ENCODE measurements at places on chromosomes 12 and 14. TPM values are rescaled to one million over a fixed set of nuclear protein-coding genes. Genes with fewer than 3 reads are reported as not detected.

The CD163 gene
- not detected for total RNA-seq

The PPFIA2 gene
- total RNA-seq = 8.3 TPM

The DLK1 gene
- 4.4 TPM for total RNA-seq

The PTHLH gene
- total RNA-seq = 0.56 TPM

The SYT10 gene
- total RNA-seq = 0.19 TPM

The MGST1 gene
- total RNA-seq = 303 TPM

The CBLN3 gene
- total RNA-seq = 1.0 TPM

The C12orf56 gene
- 0.51 TPM for total RNA-seq

The KRT3 gene
- not detected for total RNA-seq

The PMEL gene
- 36.9 TPM for total RNA-seq

The B4GALNT3 gene
- 2.6 TPM for total RNA-seq

The KIF21A gene
- total RNA-seq = 53.6 TPM

The ACTR10 gene
- total RNA-seq = 57.0 TPM

The P2RX7 gene
- total RNA-seq = 0.12 TPM

The CMTM5 gene
- total RNA-seq = 3.1 TPM

The DHRS2 gene
- not detected for total RNA-seq

The NID2 gene
- total RNA-seq = 42.5 TPM

The NOS1 gene
- 0.07 TPM for total RNA-seq

The CHGA gene
- 3.0 TPM for total RNA-seq

The CISTR gene
- total RNA-seq = not detected

The PKP2 gene
- total RNA-seq = 3.6 TPM

The PARP2 gene
- 50.7 TPM for total RNA-seq

The CLEC1B gene
- total RNA-seq = not detected

The PAPLN gene
- total RNA-seq = 2.7 TPM

The NEMP1 gene
- 49.6 TPM for total RNA-seq

The METTL25 gene
- total RNA-seq = 8.0 TPM

The SRRM4 gene
- total RNA-seq = 10.8 TPM

The PLEKHA5 gene
- 39.8 TPM for total RNA-seq

The DAAM1 gene
- total RNA-seq = 54.1 TPM

The ZNF84 gene
- total RNA-seq = 59.7 TPM

The KRT83 gene
- not detected for total RNA-seq

The LLPH gene
- total RNA-seq = 24.9 TPM

The ARL1 gene
- total RNA-seq = 53.3 TPM

The HNF1A gene
- not detected for total RNA-seq

The RNFT2 gene
- total RNA-seq = 79.9 TPM

The CPNE6 gene
- not detected for total RNA-seq

The ITGA5 gene
- 22.0 TPM for total RNA-seq

The EPYC gene
- not detected for total RNA-seq

Measured in neural crest cell (in vitro differentiated cells).